ENCODE measurements at places on chromosomes 7 and 10.

- DNase-seq = no peak
Measured at GRCh38 chr10:99304862-99305229, 24.3 kb upstream of the CNNM1 start.

GRCh38 chr7:37408291-37409228 is 40.1 kb downstream of the ELMO1 start:
- no peak for DNase-seq

DNA sequence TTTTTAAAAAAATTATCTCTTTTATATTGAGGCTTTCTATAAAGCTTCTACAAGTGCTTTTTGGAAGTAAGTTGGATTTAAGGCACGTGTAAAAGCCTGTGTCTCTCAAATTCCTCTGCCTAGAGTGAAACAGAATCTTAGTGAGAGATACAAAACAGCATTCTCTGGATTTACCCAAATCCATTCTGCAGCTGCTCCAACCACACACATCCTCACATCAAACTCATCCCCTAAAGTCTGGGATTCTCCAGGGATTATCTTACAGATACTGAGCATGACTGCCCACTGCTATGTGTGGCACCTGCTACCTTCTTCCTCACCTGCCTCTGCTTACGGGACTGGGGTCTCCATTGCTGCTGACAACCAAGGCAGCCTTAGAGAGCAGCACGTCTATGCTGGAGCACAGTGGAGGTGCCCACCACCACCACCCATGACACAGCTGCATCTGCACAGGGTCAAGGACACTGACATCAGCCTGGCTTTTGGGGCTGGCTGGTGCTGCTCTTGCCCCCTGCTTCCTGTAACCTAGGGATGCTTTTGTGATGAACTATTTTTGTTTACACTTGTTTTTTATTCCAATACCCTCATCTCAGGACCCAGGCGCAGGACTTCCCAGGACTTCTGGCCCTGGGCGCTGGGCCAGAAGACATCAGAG is 139.2 kb upstream of the NAMPT start:
- no peak for DNase-seq

DNA sequence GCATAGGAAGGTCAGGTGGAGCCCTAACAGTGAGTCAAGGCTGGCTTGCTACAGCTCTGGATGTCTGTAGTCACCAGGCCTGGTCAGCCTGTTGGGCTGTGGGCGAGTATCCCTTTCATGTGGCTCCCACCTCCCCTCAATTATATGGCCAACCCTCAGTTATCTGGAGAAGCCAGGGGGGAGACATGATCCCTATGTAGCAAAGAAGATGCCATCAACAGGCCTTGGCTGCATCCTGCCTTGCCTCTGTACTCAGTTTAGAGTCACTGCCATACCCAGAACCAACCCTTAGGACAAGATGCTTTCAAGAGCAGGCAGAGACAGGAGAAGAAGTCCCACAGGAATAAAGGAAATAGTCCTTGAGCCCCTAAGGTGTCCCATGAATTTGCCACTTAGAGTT is 763.9 kb downstream of the GRID1 start:
- DNase-seq = no peak

DNA sequence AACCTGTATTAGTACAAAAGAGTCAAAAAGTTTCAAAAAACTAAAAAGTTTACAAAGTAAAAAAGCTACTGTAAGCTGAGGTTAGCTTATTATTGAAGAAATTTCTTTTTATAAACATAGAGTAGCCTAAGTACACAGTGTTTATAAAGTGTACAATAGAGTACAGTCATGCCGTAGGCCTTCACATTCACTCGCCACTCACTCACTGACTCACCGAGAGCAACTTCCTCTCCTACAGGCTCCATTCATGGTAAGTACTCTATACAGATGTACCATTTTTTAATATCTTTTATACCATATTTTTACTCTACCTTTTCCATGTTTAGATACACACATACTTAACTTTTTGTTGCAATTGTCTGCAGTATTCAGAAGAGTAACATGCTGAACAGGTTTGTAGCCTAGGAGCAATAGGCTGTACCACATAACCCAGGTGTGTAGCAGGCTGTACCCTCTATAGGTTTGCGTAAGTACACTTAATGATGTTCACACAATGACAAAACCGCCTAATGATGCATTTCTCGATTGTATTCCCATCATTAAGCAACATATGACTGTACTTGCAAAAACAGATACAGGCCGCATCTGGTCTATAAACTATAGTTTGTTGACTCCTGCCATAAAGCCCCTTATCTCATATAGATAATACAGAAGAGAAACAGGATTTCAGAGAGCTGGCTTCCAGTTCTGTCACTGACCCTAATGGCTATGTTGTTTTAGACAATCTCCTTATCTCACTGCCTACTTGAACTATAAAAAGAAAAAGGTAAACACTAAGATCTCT is 438.8 kb downstream of the HTR7 start:
- no peak for DNase-seq

DNA sequence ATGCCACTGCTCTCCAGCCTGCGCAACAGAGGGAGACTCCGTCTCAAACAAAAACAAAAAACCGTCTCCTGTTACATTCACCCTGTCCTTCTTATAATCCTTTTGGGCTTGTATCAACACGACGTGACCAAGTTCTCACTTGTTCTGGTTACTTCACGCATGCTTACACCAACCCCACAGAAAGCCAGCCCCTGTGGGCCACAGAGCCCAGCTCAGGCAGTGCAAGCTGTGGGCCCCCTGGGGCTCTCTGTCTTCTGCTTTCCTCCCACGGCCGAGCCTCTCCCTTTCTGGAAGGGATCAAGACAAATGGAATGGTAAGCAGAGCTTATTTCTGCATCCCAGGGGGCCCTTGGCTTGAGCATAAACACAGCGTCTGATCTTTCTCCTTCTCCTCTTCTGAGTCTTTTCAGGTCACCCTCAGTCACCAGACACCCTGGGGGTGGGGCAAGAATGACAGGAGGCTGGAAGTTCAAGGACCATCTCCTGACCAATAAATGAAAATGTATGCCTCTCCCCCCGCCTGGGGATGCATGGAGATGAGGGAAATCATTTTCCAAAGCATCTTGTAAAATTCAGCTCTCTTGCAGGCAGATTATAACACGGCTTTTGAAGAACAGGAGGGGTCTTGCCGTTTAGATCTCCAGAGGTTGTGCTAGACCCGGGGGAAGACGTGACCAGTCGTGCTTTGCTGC is 19.0 kb upstream of the TRIM56 start:
- DNase-seq = no peak

DNA sequence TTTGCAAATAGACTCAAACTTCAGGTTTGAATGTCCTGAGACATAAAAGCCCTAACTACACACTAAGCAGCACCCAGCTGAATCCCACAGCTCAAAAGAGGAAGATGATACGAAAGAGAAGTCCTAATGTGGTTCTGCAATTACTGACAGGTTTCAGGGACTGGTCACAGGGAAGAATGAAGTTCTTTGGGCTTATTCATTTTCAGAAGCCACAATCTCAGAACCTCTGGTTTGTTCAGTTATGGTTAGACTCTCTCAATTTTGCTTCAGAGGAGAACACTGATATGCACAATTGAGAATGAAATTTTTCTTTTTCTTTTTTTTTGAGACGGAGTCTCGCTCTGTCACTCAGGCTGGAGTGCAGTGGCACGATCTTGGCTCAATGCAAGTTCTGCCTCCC is 94.6 kb upstream of the FAM180A start:
- no peak for DNase-seq

DNA sequence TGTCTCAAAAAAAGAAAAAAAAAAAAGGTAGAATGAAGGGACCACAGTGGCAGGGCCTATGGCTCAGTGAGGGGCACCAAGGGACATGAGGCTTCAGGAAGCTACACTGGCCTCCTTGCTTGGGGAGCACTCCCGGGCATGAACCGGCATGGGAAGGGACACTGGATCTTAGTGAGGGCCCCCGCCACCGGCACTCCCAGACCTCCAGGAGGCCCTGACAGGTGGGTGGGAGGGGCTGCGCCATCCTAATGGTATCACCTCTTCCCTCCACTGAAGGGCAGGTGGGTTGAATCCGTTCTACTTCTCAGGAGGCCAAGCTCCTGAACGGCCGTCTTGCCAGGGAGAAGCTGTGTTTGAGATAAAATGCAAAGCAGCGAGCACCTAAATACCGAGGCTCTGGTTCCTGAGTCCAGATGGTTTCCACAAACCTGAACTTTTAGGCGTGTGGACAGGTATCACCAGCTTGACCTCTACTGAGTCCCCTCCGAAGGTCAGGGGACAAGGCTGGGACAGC is 69.8 kb downstream of the C10orf143 start:
- no peak for DNase-seq

GRCh38 chr7:30796105-30796869 is 25.1 kb downstream of the MINDY4 start:
- no peak for DNase-seq

- DNase-seq = no peak
Measured at GRCh38 chr10:47288916-47289495, 11.0 kb upstream of the GDF10 start.

DNA sequence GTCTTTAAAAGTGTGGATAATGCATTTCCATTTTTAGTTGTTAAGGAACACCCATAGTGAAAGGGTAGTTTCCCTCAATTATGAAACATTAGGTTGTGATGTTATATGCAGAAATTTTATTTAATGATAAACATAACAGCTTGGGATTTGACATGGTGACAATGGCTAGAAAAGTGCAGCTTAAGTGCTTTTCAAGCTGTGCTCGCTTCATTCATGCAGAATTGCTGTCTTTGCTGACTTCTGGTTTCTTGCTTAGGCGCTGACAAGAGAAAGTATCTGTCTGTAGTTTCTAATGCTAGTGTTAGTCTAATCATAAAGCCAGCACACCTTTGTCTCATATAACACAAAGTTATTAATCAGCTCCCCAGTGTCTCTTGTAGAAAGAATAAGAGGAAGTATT is 170.0 kb downstream of the ARL5B start:
- no peak for DNase-seq

DNA sequence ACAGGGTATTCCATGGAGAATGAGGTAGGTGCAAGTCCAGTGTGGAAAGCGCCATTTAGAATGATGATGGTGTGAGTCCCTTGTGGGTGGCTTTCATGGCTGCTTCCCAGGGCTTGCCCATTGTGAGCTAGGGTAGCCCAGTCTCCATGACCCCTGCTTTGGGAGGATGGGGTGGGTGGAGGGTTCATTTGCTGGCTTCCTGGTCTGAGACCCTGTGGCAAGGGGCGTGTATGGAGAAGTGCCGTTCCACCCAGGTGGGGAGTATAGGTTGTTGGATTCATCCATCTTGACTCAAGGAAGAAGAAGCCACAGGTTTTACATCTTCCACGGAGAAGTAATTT is 27.7 kb downstream of the CCM2 start:
- DNase-seq = no peak

DNA sequence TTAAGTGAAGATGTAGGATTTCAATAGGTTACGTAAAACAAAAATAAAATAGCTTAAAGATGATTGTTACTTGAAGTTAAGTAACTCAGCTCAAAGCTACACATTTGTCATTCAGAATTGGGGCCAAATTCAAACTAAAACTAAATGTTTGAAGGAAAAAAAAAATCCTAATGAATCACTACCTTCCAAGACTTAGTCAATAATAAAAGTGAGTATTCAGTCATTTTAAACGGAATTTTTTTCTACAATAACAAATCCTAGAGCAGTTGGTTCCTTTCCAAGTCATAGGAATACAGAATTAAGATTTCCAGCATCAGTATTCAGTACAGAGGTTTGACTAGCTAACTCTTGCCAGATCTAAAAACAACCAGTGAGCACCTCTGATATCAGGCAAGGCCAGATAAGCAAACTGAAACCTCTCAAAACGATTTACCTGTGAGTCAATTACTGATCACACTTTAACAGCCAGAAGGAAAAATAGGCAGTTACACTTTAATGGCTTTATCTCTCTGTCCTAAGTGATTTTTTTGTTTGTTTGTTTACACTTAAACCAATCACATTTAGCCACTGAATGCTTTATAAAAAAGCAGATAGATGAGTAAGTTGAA is 669.8 kb upstream of the ANKRD30A start:
- DNase-seq = no peak

GRCh38 chr10:43323245-43323644 is 48.2 kb upstream of the FXYD4 start:
- DNase-seq = no peak

- no peak for DNase-seq
Measured at GRCh38 chr7:82678259-82678658, 234.7 kb upstream of the CACNA2D1 start.

DNA sequence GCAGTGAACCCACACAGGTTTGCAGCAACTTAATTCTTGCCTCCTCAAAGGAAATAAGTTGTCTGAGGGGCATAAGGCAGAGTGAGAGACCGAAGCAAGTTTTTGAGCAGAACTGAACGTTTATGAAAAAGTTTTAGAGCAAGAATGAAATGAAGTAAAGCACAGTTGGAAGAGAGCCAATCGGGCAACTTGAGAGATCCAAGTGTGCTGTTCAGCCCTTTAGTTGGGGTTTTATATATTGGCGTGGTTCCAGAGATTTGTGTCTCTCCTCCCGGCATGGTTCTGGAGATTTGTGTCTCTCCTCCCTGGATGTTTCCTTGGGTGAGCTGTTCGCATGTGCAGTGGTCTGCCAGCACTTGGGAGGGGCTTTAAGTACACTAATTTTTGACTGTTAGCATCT is 141.4 kb upstream of the DGKB start:
- no peak for DNase-seq

DNA sequence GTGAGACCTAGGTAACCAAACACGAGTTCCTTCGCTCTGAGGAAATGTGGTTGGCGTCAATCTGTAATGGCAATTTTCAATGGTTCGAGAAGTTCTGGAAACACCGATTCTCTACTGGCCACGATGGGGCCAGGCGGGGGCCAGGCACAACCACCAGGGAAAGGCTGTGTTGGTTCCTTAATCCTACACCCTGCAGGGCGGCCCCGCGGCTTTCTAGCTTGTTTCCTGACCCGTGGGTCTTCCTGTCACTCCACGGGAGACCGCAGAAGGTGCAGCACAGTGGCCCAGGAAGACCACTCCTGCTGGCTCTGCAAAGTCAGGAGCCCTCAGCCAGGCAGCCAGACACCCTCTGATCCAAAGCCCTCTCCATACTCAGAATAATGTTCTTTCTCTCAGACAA is 113.4 kb downstream of the FGFR2 start:
- DNase-seq = no peak

GRCh38 chr7:48087349-48087748 is 1.7 kb upstream of the UPP1 start:
- DNase-seq = no peak
